CD4-positive, alpha-beta T cell (primary cell): ENCODE measurements at places on chromosomes 4 and X.

DNA sequence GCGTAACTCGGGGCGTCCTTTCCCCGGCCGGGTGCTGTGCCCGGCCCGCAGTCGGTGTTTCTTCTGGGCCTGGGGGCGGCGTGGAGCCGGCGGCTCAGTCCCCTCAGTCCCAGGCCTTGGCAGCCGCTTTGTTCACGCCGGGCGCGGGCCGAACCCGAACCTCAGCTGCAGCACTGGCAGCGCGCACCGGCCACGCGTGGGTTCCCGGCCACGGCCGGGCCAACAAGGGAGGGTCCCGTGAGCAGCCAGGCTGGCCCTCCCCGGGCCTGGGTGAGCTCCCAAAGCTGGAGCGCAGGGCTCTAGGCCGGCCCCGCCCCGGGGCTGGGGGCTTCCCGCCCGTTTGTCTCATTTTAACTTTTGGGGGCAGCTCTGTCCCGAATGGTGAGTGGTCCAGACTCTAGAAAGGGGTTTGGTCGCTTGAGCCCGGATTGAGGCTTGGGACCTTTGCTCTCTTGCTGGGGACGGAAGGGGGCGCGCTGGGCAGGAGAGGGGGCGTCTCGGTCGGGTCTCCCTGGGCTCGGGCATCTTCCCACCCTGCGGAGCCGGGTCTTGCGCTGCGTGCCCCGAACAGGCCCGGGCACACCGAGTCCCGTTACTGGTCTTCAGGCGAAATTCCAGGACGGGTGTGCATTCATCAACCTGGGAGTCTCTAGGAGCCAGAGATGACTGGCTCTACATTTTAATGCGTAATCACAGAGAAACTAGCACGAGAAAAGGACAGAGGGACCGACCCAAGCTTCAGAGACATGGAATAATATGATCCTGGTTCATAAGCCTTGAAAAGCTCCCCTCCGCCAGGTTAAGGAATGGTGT lies 177.1 kb downstream of the CBR4 start:
- no peak for DNase-seq

- no peak for DNase-seq
Observed at GRCh38 chrX:115378471-115378870, 89.0 kb downstream of the LUZP4 start.

DNA sequence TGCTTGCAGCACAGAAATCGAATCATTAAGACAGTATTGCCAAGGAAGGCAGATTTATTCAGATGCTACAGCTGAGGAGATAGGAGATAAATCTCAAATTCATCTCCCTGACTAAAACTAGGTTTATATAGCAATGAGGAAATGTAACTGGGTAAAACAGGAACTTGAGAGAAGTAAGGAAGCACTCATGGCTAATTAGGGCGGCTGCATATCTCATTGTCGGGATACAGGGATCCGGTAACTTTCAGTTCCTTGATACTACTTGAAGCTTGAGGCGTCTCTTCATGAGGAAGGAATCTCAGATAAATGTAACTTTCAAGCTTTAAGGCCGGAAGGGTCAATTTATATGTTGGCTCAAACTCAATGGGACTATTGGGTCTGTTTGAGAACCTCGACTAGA lies 129.2 kb upstream of the WDR1 start:
- DNase-seq, result no peak

DNA sequence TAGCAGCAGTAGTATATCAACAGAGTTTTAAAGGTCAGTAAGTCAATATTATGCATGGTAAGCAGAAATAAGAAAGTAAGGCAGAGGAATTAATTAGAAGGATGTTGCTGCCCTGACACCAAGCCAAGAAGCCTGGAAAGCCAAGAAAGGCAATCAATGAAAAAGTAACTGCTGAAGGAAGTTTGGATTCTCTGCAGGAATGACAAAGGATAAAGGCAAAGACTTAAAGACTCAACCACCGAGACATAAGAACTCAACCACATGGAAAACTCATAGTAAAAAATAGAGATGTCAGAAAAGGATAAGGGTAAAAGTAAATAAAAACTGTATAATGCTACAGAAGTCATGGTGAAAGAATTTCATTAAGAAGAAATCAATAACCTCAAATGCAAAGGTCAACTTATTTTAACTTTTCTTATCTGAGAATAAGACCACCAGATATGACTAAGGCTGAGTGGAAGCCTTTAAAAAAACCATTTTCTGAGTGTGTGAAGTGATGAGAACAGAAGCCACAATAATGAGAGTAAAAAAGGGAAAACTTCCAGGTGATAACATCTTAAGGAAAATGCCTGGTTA lies 55.2 kb downstream of the NEK1 start:
- no peak for DNase-seq

DNA sequence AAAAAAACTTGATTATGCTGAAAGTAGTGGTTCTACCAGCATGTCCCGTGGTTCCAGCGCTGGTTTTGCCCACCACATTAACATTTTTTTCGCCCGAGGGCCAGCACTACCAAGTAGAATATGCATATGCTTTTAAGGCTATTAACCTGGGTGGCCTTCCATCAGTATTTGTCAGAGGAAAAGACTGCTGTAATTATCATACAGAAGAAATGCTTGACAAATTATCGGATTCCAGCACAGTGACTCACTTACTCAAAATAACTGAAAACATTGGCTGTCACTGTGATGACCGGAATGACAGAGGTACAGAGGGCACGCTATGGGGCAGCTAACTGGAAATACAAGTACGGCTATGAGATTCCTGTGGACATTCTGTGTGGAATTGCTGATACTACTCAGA lies 34.6 kb downstream of the PRPS2 start:
- DNase-seq, result no peak

GRCh38 chr4:5912614-5913019 lies 19.7 kb upstream of the CRMP1 start:
- DNase-seq, result no peak

- no peak for DNase-seq
Observed at GRCh38 chr4:121614101-121614500, 82.7 kb downstream of the ANXA5 start.

DNA sequence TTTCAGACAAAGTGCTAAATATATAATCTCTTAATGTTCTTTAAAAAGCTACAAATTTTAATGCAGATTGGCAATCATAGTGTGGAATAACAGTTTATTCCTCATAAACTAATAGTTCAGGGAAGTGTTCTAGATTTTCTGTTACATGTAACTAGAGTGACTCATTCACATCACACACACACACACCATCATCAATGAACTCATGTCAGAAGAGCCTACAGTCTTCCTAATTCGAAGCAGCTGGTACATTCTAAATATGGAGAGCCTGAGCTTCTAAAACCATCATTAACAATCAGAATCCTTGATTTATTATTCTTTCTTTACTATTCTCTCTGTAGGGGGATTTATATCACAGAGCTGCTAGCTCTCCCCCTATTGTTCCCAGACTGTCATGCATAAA lies 49.6 kb downstream of the DKK2 start:
- DNase-seq, result no peak

DNA sequence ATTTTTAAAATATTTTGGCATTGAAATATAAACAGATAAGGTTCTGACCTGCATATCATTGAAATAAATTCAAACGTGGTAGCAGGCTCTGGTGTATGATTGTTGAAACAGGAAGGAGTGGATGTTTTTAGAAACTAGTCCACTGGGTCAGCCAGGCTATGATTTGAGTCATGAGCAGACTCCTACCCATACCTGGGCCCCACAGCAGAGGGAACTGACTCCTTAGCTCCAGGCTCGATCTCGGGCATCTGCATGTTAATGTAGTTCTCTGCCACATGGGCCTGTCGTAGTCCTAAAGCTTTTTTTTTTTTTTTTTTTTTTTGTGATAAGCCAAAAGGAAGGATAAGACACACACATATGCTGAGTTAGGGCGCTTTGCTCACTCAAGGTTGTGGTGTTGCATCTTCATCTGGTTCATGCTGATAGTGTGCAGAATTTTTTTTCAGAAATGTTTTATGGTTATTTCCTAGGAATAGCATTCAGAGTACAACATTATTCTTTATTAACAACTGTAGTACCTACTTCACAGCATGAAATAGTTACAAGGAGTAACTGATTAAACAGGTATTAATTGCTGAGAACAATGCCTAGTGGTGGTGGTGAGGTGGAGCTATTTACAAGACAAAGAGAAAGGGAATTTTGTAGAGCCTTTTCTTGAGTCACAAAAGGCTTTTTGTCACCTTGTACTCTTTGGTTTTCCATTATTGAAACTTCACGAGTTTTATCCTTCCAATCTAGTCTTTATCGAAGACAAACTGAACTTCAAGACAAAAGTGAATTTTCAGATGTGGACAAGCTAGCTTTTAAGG lies 27.3 kb downstream of the OFD1 start:
- no peak for DNase-seq

GRCh38 chr4:30754021-30754420 lies 33.9 kb downstream of the PCDH7 start:
- no peak for DNase-seq

DNA sequence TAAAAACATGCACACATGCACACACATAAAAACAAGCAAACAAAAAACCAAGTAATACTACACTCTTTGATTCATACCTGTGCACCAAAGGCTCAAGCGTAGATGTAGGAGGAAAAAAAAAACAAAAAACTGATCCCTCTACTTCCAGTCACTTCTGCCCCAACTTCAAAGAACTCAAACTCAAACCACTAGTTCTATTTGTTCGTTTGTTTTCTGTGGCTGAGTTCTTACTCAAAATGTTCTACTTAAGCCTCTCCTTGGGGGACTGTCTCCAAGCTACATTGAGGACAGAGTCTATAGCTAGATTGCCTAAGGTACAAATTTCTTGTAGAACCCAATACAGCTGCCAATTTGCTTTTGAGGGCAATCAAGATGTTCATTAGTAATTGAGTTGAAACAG lies 171.0 kb upstream of the ATOH1 start:
- DNase-seq, result no peak

- DNase-seq, result no peak
Observed at GRCh38 chr4:126701756-126702155, 931.0 kb upstream of the INTU start.

DNA sequence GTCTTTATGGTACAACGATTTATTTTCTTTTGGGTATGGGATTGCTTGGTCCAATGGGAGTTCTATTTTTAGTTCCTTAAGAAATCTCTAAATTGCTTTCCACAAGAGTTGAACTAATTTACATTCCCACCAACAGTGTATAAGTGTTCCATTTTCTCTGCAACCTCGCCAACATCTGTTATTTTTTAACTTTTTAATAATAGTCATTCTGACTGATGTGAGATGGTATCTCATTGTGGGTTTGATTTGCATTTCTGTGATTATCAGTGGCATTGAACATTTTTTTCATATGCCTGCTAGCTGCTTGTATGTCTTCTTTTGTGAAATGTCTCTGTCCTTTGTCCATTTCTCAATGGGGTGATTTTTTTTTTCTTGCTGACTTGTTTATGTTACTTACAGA lies 42.8 kb downstream of the UCHL1 start:
- no peak for DNase-seq

- no peak for DNase-seq
Observed at GRCh38 chr4:153138736-153139135, 65.5 kb upstream of the TRIM2 start.

GRCh38 chrX:66021765-66022631 lies 17.9 kb downstream of the VSIG4 start:
- no peak for DNase-seq

- DNase-seq, result no peak
Observed at GRCh38 chr4:66429276-66429675, 759.0 kb upstream of the EPHA5 start.
